ENCODE measurements at places on chromosomes 12 and 14.

- no peak for DNase-seq
Observed at GRCh38 chr14:50335389-50335788, 23.3 kb downstream of the DMAC2L start.

- no peak for DNase-seq
Observed at GRCh38 chr12:130948751-130949150, 5.0 kb upstream of the ADGRD1 start.

GRCh38 chr12:121579190-121579791 is 1.5 kb downstream of the KDM2B start:
- no peak for DNase-seq

DNA sequence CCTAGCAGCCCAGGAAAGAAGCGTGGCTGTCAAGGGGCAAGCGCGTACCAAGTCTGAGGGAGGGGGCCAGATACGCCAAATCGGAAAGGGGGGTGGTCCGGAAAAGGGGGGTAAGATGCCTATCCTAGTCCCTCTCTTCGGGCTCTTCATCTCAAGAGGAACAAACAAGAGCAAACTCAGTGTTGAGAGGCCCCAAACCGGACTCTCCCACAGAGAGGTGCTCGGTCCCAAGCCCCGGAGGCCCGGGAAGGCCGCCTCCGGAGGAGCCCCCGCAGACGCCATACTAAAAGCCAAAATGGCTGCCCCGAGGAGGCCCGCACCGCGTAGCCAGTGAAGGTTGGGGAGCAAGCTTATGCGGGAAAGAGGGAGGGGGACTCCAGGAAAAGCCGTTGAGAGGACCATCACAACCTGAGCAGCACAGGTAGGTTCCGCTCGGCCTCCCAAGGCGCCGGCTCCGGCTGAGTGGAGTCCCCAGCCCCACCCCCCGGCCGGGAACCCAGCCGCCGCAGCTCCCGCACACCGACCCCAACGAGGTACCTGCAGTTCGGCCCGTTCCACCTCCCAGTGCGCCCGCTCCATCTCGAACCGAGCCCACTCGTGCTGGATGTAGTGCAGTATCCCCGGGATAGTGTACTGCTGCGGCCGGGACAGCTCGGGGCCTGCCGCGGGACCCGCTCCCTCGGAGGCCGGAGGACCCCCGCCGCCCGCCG is at the start of gene AP4S1:
Gene AP4S1 (plus strand): TSS at position 283 of the 710 bp plus-strand sequence. CDS start 40,548 bp downstream, outside the sequence.
- DNase-seq, result peak; percentile 23

DNA sequence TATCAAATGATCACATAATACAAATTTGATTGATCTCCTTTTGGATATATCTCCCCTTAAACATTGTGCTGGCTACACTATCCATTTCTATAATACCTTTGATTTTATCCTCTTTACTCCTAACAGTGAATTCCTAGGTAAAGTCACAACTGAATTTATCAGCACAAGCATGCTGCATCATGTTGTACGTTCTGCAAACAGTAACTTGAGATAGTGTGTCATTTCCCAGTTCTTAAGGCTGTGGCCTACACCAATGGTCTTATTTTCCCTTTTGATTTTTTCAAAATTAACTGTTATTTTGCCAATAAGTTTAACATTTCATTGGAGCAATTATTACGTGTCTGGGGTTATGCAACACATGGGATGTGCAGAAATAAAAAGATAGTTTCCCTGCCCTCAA is 24.8 kb downstream of the PRKCH start:
- no peak for DNase-seq

- DNase-seq, result no peak
Observed at GRCh38 chr12:278046-278445, 15.4 kb upstream of the SLC6A13 start.

- no peak for DNase-seq
Observed at GRCh38 chr14:74469548-74470518, 23.3 kb downstream of the NPC2 start.

DNA sequence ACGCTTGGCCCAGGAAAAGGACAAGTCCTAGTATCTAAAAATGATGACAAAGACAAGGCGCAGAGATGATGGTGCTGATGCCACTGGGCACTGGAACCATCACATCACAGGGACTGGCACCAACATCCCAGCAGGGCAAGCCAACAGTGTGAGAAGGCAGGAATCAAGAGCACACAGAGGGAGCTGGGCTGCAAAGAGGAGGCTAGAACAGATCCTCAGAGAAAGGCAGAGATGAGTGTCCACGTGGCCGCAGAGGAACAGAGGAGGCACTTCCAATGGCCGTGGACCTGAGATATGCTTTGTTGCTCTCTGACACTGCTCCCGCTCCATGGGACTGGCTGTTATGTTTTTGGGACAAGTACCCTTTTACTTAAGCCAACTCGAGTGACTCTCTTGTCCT is 17.9 kb downstream of the FOXN3 start:
- DNase-seq, result no peak

GRCh38 chr12:21568115-21568514 is 36.5 kb downstream of the GYS2 start:
- DNase-seq, result no peak

DNA sequence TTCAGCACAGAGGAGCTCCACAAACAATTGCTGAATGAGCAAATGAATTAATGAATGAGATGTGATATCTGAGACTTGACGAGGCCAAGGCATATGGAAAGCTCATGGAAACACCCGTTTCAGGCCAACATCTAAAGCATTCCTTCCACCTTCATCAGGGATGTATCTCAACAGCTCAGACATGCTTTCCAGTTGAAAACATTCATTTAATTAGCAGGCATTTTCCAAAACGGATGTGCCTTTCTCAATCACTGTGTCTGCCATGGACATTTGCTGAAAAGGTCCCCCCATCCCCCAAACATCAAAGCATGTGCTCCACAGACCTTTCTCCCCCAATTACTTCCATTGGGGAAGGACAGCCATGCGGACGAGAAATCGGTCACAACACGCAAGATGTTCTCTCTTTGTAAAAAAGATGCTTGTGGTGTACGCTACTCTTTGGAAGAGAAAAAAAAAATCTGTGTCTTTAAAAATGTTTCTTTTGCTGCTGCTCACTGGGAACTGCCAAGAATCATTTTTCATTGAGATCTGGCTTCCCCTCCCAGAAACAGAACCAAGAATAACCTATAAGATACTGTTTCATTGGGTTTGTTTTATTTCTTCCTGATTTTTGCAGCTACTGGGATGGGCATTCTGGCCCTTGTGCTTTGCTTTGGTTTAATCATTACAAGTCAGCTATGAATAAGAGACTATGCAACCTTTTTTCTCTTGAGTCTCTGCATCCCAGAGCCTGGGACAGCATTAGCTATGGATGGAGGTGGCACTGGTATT is 528.2 kb downstream of the MED13L start:
- DNase-seq, result no peak

DNA sequence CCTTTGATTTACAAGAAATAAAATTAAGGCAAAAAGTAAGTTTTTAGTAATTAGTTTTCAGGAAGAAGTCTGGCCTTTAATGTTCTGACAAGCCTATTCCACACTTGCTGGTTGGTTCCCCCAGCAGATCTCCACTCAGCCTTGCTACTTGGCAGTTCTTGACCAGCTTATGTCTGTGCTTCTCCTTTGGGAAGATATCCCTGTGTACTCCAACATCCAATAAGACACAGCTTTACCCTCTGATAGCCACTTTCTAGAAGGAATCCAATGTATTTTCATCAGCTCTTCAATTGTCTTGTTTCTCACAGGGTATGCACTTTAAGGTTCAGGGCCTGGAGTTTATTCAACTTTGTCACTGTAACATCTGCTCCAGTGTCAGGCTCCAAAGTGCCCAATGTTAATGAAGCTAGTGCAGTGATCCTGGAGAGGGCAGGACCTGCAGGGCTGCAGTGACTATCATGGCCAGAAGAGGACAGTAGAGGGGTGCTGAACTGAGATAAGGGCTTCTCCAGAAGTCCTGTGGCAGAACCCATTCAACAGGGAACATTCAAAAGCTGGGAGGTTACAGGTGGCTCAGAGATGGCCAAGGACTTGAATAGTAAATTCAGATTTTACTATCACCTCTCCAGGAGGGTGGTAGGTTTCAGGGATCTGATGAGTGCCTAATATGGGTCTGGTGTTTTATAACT is 22.9 kb downstream of the JKAMP start:
- peak; percentile 21 for DNase-seq

DNA sequence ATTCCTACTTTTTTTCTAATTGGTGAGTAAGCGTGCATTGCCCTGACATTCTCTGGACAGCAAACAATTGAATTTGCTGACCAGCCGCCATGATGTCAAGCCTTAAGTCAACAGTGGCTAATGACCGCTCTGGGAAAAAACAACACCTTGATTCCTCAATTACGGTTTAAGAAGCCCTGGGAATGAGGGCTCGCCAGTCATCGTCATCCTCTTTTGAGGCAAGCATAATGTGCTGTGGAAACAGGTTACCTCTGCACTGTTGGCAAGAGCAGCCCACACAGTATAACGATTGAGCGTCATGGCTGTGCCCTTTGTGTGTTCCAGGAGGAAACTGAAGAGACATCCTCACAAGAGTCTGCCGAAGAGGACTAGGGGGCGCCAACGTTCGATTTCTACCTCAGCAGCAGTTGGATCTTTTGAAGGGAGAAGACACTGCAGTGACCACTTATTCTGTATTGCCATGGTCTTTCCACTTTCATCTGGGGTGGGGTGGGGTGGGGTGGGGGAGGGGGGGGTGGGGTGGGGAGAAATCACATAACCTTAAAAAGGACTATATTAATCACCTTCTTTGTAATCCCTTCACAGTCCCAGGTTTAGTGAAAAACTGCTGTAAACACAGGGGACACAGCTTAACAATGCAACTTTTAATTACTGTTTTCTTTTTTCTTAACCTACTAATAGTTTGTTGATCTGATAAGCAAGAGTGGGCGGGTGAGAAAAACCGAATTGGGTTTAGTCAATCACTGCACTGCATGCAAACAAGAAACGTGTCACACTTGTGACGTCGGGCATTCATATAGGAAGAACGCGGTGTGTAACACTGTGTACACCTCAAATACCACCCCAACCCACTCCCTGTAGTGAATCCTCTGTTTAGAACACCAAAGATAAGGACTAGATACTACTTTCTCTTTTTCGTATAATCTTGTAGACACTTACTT is 138.9 kb downstream of the HMGA2 start:
- DNase-seq, result no peak

DNA sequence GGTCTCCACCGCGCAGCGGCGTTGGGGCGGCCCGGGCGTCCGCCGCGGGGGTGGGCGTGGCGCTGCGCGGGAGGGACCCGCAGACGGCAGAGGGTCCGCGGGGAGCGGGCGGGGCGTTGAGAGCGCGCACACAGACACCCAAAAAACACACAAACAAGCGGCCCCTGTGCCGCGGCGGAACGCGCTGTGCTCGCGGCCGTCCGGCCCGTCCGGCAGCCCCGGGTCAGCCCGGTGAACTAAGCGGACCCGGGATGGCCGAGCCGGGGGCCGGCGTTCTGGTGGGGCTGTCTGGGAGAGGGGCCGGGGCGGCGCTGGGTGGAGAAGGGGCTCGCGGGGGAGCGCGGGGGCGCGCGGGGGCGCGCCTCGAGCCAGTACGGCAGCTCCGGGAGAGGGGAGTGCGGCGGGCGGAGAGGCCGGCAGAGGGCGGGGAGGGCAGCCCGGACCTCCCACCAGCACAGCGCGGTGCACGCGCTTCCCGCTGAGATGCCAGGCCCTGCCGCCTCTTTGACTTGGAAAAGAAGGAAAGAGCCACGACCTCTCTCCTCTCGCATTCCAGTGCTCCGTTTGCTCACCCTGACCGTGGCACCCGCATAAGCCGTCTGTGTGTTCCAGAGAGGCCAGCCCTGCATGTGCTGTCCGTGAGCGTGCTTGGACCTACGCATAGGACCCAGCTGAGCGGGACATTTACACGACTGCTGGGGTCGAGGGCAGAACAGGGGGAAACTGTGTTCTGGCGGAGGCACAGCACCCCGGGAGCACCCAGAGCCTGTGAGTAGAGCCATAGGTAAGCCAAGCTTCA is 10.3 kb downstream of the SLC6A12 start:
- DNase-seq, result no peak

GRCh38 chr12:117685110-117685926 is 283.5 kb downstream of the KSR2 start:
- no peak for DNase-seq

- DNase-seq, result no peak
Observed at GRCh38 chr12:57097554-57097835, 8.6 kb downstream of the NAB2 start.

- DNase-seq, result no peak
Observed at GRCh38 chr12:94684416-94685142, 34.2 kb upstream of the TMCC3 start.

- no peak for DNase-seq
Observed at GRCh38 chr14:93369713-93370266, 22.8 kb downstream of the COX8C start.

DNA sequence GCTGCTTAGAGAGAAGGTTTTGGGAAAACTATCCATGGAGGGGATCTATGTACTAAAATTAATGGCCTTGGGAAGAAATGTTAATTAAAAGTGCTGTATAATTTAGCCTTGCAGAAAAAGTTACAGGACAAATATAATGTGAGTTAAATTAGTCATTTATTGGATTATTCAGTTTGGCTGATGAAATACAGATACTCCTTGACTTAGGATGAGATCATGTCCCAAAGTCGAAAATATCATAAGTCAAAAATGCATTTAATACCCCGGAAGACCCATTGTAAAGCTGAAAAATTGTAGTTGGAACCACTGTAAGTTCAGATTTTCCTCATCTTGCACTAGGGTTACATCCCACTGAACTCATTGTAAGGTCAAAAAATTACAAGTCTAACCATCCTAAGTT is 9.7 kb downstream of the RTRAF start:
- DNase-seq, result no peak

DNA sequence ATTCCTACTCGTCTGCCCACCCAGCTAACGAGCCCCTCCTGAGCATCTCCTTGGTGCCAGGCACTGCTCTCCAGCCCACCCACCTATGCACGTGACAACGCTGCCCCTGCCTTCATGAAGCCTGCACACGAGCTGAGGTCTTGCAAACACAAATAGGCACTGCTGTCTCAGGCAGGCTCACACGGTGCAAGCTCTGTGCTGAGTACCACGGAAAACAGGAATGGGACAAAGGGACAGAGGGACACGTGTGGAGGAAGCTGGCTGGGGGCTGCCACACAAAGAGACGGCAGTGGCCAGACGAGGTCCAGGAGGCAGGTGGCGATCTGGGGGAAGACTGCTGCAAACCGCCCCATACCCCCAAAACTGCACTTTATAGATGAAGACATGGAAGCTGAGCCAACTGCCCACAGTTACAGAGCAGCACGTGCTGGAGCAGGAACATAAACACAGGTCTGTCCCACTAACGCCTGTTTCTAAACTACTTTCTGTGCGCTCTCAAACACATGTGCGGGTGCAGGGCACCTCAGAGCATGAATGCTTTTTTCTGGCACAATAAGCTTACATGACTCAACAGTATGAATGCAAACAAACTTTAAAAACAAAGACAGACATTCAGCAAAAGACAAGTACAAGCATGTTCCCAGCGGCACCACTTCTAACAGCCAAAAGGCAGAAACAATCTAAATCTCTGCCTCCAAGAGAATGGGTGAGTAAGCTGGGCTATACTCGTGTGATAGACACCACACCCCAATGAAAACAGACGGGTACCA is 64.5 kb downstream of the AMN start:
- no peak for DNase-seq

GRCh38 chr12:30908076-30908721 is 18.3 kb upstream of the TSPAN11 start:
- no peak for DNase-seq
